Cerebellar nuclear complex (tissue), 1 donor: ENCODE measurements at places on chromosomes 6 and 20.

DNA sequence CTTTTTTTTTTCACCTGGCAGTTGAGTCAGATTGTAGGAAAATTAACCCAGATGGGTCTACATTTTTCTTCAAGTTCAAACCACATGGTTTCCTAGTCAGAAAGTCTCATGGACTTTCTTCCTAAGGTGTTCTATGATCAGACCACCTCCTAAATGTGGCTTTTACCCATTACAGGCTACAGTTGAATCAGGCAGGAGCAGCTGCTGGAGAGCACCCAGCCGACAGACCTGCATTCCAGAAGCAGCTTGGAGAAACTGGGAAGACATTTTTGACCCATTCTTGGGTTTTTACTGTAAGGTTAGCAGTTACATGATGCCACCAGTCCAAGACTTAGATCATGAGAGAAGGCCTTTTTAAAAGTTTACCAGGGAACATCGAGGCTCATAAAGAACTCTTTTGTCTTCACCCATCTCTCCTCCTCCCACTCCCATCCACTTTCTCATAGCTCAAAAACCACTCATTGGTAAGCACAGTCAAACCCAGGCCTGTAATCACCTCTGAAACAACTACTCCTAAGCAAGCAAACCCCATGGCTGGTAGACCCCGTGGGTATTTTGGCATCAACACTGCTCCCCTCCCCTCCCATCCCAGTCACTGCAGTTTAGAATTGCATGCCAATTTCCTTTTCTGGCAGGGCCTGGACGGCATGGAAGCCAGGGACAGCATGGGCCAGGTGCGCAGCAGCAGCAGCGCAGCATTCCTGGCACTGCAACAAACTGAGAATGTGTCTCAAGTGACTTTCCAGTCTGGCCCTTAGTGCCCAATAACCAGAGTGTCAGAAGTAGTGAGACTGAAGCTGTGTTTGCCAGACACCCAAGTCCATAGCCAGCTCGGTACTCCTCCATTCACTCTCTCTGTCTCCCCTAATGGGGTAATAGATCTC lies 113.7 kb downstream of the CLIC5 start:
- no peak for DNase-seq

- DNase-seq = no peak
These were observed 83.8 kb downstream of the FNDC1 start for GRCh38 chr6:159252955-159253508.

- no peak for DNase-seq
These were observed 356.1 kb downstream of the CBLN4 start for GRCh38 chr20:55649254-55649653.

- DNase-seq = no peak
These were observed 9.3 kb downstream of the DLL1 start for GRCh38 chr6:170281331-170282292.

GRCh38 chr20:34968042-34968775 lies 12.5 kb downstream of the MYH7B start:
- DNase-seq = no peak

- no peak for DNase-seq
These were observed 133.0 kb downstream of the FIG4 start for GRCh38 chr6:109824105-109824504.

- DNase-seq = no peak
These were observed 110.7 kb downstream of the CHD6 start for GRCh38 chr20:41507436-41507835.
